ENCODE measurements at places on chromosomes 12 and 14.

- no peak for DNase-seq
Observed at GRCh38 chr12:52063981-52064649, 5.7 kb upstream of the ATG101 start.

GRCh38 chr12:28114488-28114887 lies 75.8 kb upstream of the CCDC91 start:
- DNase-seq, result no peak

DNA sequence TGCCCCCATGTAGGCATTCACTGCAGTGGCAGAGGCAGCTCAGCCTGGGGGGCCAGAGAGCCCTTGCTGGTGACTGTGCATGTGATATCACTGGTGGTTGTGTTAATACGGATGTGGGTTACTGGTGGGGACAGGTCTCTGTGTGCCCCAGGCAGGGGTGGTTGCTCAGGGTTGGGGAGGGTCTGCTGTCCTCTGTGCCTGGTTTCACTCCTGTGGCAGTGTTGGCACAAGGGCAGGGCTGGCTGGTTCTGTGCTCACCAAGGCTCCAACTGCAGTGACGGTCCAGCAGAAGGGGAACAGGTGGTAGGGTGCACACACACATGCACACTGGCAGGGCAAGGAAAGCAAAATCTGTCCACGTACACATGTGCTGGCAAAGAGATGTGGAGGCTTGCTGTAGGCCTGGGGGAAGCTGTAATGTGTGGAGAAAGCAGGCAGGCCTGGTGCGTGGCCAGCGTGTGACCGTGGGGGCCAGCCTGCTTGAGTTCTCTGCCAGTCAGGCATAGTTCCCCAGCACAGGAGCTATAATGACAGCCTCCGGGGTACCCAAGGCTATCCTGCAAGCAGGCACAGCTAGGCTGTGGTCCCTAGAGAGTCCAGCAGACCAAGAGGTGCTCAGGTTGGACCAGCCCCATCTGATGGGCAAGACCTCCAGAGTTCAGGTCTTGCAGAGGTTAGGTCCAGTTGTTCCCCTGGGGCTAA lies 254.6 kb downstream of the FBXL14 start:
- DNase-seq, result no peak

DNA sequence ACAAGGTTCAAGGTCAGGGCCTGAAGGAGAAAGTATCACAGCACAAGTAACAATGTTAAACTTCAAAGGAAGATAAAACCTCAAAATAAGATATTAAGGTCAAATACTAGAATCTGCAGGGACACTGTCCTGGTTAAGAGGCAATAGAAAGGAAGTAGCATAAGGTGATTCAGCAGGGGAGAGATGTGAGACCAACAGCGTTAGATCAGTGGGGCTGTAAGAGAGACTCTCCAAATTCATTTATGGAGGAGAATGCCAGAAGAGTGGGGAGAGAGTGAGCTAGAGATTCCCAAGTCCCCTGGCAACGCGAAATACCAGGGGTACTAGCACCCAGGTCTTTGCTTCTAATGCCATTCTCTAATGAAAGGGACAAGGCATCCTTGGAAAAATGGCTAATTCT lies 610.9 kb downstream of the DIO2 start:
- DNase-seq, result no peak

DNA sequence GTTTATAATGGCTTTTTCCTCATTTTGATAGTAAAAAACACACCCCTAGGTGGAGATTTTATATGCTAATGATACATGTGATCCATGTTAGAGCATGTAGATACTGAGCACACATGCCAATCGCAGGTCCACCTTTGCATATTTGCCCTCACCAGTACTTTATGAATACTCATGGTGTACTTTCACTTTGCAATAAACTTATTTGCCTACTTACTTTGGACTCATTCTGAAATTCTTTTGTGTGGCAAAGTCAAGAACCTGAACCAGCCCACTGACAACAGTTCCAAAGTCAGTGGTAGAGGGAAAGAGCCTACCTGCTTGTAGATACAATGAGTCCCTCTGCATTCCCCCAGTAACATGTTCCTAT lies 58.5 kb upstream of the DHRS4 start:
- DNase-seq, result no peak

DNA sequence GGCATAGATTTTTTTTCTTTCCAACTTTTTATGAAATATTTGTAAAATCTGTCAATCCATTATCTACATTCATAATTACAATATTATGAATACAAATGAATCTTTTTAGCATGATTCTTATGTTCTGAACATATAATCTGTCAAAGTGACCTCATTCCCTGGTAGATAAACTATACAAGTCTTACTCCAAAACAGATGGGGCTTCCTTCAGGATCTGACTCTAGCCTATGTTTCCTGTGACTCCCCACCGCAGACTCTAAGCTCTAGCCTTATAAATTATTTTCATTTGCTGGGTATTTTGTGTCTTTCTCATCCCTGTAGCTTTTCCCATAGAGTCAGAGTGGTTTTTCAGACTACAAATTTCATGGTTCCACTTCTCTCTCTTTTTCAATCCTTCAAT lies 202.1 kb upstream of the KITLG start:
- DNase-seq, result no peak

- DNase-seq, result no peak
Observed at GRCh38 chr12:25529738-25530137, 23.3 kb downstream of the LMNTD1 start.

- peak; percentile 73 for DNase-seq
Observed at GRCh38 chr14:21014761-21015190, 10.1 kb downstream of the NDRG2 start.

DNA sequence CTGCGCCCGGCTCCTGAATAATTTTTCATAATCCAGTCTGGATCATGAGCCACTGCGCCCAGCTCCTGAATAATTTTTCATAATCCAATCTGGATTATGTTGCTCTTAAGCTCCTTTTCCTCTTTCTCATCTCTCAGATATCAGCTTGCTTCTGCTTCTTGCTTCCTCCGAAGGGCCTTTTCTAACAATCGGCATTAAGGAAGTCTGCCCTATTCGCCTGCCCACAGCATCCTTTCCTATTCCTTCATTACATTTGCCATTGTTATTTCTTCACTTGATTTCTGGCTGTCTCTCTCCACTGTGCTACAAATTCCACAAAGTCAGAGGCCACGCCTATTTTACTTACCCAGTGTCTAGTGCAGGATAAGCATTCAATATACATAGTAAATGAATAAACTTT lies 83.5 kb downstream of the TTC7B start:
- no peak for DNase-seq

- DNase-seq, result no peak
Observed at GRCh38 chr12:15933751-15934150, 22.6 kb downstream of the DERA start.

- no peak for DNase-seq
Observed at GRCh38 chr14:93993382-93993781, 3.7 kb upstream of the CCDC197 start.

DNA sequence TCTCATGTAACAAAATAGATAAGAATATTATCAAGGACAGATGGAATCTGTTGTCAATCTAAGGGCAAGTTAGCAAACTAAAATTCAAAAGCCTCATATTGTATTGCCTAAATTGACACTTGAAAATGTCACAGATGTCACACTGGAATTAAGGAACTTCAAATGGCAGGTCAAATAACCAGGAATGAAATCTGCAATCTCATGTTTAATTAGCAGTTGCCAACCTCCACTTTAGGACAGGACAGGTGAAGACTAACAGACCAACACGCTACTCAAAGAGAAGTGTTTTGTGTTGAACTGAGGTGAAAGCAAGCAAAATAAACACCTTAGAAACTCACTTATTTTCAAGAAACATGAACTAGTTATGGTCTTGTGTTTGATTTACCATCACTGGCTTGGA lies 11.1 kb downstream of the KIF21A start:
- no peak for DNase-seq

DNA sequence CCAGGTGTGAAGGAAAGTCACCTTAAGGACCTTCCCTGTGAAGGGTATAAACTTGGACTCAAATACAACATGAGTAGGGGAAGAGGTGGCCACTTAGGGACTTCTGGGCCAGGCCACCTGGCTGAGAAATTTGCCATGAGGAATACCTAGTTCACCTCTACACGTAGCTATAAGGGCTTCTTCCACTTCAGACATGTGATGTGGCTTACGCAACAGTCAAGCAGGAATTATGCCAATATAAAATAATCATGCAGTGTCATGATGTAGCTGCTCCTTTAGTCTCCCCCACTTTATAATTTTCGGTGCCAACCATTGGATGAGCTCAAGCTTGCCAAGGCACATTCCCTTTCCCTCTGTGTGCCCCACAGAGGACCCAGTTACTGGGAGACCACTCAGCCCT lies 166.6 kb upstream of the BCL2L14 start:
- no peak for DNase-seq

GRCh38 chr14:89844508-89844907 lies 110.0 kb downstream of the EFCAB11 start:
- DNase-seq, result no peak

DNA sequence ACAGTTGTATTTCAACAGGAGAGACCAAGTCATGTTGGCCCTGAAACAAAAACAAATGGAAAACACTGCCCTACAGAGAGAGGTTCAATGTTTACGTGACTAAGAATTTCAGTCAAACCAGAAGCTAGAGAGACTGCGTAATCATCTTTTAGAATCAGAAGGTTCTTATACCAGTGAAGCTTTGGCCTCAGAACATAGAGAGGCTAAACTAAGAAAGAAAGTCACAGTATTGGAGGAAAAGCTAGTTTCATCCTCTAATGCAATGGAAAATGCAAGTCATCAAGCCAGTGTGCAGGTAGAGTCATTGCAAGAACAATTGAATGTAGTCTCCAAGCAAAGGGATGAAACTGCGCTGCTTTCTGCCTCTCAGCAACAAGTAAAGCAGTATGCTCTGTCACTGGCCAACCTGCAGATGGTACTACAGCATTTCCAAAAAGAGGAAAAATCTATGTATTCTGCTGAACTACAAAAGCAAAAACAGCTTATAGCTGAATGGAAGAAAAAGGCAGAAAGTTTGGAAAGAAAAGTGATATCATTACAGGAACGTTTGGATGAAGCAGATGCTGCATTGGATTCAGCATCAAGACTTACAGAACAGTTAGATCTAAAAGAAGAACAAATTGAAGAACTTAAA lies 32.5 kb upstream of the NUAK1 start:
- no peak for DNase-seq

DNA sequence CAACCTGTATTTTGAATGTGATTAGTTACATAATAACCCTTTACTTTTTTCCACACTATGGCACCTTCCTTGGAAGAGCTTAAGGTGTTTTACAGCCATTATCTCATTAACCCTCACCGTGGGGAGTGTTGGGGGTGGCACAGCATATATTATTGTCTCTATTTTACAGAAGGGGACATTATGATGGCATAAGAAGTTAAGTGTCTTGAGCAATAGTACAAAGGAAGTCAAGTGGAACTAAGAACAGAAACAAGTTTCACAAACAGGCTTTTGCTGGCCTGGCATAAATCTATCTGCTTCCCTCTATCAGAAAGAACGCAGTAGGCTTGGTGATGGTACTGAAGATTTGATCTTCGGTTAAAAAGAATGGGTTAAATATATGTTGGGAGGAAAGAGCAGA lies 169.7 kb upstream of the OTX2 start:
- DNase-seq, result no peak

Measured in CD4-positive, alpha-beta T cell treated with Interferon alpha-2 for 1 hour (primary cell).